ENCODE measurements at places on chromosomes 3 and 15.

GRCh38 chr3:107414325-107414964 lies 37.2 kb downstream of the CCDC54 start:
- peaks cover 2% of the 10 kb centered on the region for H3K27me3 ChIP-seq
- H3K27ac ChIP-seq = peak overlapping the region; percentile 74
- peak overlapping the region; percentile 17 for H3K4me3 ChIP-seq
- H3K4me1 ChIP-seq = peaks cover 11% of the 10 kb centered on the region
- DNase-seq = no peak

GRCh38 chr15:90300988-90301706 lies 35.7 kb downstream of the NGRN start:
- peaks cover 10% of the 10 kb centered on the region for H3K27me3 ChIP-seq
- H3K36me3 ChIP-seq = no peaks in the 10 kb centered on the region
- H3K27ac ChIP-seq = peak overlapping the region; percentile 32
- H3K4me3 ChIP-seq = peak overlapping the region; percentile 42
- peaks cover 16% of the 10 kb centered on the region for H3K4me1 ChIP-seq

DNA sequence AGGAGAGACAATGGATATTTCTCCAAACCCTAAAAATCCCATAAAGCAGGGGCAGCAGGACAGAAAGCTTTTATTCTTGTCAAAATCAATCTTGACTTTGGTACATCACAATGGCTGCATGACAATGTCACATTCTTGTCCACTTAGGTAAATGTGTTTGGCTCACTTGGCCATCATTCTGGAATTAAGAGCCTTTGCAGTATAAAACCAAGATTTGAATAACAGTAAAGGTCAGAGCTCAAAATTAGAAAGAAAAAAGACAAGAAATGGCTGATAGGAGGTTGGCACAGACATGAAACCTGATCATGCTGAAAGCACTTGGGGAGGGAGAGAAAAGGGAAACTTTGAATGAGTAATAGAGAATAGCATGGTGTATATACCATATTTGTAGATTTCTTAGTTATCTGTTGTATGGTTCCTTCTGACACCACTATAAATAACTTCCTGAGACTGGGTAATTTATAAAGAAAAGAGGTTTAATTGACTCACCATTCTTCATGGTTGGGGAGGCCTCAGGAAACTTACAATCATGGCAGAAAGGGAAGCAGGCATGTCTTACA lies 158.5 kb upstream of the SGO1 start:
- H3K27ac ChIP-seq = no peak overlapping the region
- no peaks in the 10 kb centered on the region for H3K27me3 ChIP-seq
- no peak overlapping the region for H3K4me3 ChIP-seq

- peaks cover 9% of the 10 kb centered on the region for H3K27me3 ChIP-seq
- H3K4me3 ChIP-seq = no peak overlapping the region
- no peaks in the 10 kb centered on the region for H3K36me3 ChIP-seq
These were observed 40.4 kb upstream of the SLC41A3 start for GRCh38 chr3:126124148-126124868.

GRCh38 chr3:197191897-197192296 lies 106.5 kb downstream of the DLG1 start:
- no peak for DNase-seq
- peaks cover 7% of the 10 kb centered on the region for H3K4me1 ChIP-seq
- peaks cover 12% of the 10 kb centered on the region for H3K36me3 ChIP-seq

- no peak for DNase-seq
- H3K27ac ChIP-seq = no peak overlapping the region
- H3K4me1 ChIP-seq = no peaks in the 10 kb centered on the region
- H3K4me3 ChIP-seq = no peak overlapping the region
These were observed 145.1 kb upstream of the PLSCR5 start for GRCh38 chr3:146750196-146750595.

DNA sequence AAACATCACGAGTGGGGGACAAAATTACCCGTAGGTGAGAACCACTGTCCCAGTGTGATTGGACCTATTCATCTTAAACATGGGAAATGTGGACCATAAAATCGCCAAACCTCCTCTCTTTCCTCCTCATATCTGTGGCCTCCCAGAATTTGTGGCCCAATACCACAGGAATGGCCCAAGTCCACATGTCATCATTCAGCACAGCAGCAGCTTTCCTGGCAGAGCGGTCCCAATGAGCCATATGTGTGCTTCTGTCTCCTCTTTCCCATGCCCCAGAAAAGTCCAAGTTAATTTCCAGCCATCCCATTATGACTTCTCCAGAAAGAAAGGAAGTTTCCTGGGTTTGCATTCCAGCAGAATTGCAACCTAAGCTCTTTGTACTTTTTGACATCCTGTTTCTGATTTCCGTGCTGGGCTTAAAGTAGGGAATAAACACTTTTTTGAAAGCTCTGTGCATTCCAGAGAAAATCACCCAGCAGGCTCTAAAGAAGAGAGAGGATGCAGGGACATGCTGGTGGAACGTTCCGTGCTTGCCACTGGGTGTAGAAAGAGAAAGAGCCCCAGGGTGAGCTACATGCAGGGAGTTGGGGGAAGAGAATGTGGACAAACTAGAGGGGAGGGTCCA lies 259.4 kb upstream of the PROK2 start:
- H3K27me3 ChIP-seq = peaks cover 2% of the 10 kb centered on the region
- H3K4me1 ChIP-seq = no peaks in the 10 kb centered on the region
- H3K4me3 ChIP-seq = no peak overlapping the region
- H3K27ac ChIP-seq = no peak overlapping the region

DNA sequence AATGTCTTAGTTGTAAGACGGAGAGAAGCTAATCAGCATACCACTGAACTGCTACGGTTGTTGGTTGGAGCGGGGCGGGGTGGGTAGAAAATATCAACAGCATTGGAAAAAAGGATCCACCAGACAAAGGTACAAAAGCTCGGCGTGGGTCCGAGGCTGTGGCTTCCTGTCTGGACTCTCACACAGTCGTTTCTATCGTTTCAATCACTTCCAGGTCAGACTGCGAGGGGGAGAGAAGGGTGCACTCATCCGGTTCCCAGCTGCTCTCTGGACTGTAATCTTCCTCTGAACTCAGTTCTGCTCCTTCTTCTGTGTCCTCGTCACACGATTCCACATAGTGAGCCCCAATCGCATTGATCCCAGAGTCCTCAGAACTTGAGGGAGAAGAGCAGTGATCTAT lies 70.0 kb downstream of the C3orf70 start:
- no peak overlapping the region for H3K27ac ChIP-seq
- no peaks in the 10 kb centered on the region for H3K4me1 ChIP-seq
- peaks cover 17% of the 10 kb centered on the region for H3K27me3 ChIP-seq
- H3K36me3 ChIP-seq = no peaks in the 10 kb centered on the region

DNA sequence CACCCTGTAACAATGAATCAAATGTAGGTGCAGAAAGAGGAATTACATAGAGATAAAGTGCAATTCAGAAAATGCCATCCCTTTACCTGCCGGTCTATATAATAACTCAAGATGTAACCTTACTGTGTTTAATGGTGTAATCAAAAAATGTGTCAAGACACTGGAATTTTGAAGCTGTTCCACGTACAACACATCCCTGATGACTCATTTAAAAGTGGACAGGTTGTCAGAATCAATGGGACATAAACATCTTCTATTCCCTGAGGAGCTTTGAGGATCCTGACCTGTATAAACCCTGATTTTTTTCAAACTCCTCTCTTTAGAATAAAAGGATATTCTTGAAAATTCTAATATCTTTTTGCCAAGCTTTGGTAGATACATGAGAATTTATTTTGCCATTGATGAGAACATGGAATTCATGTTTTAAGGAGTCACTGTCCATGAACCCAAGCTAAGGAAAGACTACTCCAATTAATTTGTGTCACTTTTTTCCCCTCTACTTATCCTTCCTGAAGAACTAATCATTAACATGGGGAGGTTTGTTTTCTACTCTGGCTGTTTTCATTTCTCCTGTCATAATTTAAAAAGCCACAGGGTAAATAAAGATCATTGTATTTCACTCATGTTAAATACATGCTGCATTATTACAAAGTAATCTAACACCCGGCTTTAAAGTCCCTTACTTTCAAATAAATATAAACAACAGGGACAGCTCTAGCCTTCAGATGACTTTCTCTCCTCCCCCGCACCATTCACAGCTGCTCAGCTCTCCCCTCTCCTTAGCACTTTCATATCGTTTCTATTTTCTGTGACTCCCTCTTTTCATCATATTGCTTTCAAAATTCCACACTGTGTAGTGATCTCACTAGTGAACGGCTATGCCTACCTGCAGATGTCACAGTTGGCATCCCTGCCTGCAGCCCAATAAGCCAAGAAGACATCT lies 138.3 kb downstream of the TAFA4 start:
- no peaks in the 10 kb centered on the region for H3K4me1 ChIP-seq
- H3K36me3 ChIP-seq = no peaks in the 10 kb centered on the region
- H3K4me3 ChIP-seq = no peak overlapping the region
- no peak overlapping the region for H3K27ac ChIP-seq
- H3K27me3 ChIP-seq = no peaks in the 10 kb centered on the region

- H3K36me3 ChIP-seq = no peaks in the 10 kb centered on the region
- DNase-seq = no peak
These were observed 946.8 kb downstream of the TUSC7 start for GRCh38 chr3:117656391-117656790.

DNA sequence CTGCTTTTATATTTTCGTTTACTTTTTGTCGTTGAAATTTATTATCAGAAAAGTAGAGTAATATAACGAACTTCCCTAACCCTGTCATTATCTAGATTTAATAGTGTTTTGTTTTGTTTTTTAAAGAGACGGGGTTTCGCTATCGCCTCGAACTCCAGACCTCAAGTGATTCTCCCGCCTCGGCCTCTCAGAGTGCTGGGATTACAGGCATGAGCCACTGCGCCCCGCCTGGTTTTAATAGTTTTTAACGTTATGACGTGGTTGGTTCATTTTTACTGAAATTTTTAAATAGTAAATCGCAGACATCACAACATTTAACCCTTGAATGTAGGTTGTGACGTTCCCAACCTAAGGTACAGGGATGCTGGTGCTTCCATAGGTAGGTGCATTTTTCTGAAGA lies 1.0 kb downstream of the NGRN start:
- H3K27ac ChIP-seq = peak overlapping the region; percentile 98
- DNase-seq = no peak
- peaks cover 37% of the 10 kb centered on the region for H3K4me1 ChIP-seq

All from activated naive CD8-positive, alpha-beta T cell treated with anti-CD3 and anti-CD28 coated beads, Interleukin-2, amount 10 ng/mL, durations not matched to agents 7 days and 5 days (primary cell).